ENCODE measurements at places on chromosomes 2 and 18.

DNA sequence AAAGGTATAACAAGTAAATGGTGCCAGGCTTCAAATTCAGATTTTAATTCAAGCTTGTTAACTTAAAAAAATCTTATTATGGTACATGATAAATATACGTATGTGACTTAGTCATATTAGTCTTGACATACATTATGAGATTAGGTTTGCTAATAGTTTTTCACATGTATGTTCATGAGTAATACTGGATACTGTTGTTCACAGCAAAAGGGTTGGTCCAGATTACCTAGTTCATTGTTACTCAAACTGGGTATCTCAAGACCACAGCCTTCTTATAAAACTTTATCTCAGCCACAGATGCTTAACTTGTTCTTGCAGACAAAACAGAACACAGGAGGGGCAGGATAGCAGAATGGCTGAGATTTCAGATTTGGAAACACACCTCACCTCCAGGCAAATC is 26.8 kb downstream of the VPS4B start:
- no peak for DNase-seq

- no peak for DNase-seq
These were observed 60.8 kb downstream of the RBM43 start for GRCh38 chr2:151200844-151201243.

- DNase-seq, result no peak
These were observed 41.6 kb downstream of the KCNE4 start for GRCh38 chr2:223093436-223094241.

DNA sequence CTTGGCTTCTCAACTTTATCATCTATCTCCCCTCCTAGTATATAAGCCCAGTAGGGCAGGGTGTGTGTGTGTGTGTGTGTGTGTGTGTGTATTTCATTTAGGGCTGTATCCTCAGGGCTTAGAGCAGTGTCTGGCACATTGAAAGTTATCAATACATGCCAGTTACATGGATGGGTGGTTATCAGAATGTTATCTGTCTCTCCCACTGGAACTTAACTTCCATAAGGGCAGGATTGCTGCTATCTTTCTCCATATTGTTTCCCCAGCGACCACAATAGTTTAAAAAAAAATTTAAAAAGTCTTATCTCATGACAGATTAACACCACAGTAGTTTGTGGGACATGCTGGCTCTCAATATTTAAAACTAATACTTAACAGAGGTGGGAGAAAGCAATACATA is 488.9 kb downstream of the PLCL1 start:
- no peak for DNase-seq

DNA sequence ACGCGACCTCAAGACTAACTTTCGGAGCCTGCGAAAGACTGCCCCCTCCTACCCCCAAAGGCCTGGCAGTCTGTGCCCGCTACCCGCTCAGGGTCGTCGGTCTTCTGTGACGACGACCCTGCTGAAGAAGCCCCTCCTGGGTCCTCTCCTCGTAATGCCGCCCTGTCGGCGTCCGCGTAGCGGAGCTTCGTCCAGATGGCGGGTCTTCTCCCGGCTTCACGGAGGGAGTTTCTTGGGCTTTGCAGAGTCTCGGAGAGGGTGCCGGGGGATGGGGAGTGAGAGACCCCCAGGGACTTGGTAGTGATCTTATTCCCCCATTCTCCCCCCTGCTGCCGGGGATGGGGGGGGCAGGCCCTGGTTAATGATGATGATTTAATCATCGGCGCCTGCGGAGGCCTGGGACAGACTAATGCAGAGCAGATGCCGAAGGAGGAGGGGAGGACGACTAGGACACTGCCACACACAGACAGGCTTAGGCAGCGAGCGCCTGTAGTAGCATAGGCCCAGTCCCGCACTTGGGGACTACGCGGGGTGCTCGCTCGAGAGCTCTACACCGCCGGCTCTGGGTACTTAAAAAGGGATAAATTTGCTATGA is 528 bp upstream of the PCGF1 start:
- DNase-seq, result no peak

GRCh38 chr18:63083020-63083531 is 236.5 kb downstream of the BCL2 start:
- DNase-seq, result no peak

DNA sequence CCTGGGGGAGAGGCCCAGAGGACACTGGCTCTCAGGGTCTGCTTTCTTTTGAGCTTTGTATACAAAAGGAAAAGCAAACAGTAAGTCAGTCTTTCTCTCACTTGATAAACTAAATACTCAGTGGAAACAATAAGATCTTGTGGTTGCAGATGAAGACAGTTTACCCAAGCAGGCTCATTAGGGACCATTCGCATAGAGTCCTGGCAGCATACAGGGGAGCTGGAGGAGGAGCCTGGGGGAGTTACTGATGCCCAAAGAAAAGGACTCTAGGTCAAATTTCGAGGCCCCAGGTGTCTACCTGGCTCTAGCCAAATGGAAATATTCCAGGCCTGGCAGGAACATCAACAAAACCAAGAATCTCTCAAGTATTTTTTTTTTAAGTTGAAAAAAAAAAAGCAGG is 225.3 kb downstream of the CNTNAP5 start:
- no peak for DNase-seq

GRCh38 chr2:238260883-238261282 is 21.0 kb upstream of the HES6 start:
- no peak for DNase-seq

DNA sequence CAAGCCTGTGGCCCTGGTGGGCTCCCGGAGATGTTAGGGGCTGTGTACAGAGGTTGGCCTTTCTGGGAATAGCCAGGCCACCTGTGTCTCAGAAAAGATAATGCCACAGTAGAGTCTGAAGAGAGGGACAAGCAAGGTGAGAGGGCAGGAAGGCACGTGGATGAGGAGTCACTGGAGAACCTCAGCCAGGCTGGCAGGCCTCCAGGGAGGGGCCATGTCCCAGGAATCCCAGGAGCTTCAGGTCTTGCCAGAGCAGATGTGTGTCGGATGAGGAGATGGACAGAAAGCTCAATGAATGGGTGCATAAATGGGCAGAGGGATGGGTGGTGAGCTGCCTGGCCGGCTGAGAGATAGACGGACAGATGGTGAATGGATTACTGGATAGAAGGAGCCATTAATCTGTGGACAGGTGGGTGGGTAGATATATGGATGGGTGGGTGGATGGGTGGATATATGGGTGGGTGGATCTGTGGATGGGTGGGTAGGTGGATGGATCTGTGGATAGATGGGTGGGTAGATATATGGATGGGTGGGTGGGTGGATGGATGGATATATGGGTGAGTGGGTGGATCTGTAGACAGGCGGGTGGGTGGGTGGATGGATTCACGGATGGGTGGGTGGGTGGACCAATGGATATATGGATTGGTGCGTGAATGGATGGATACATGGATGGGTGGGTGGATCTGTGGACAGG is 7.9 kb upstream of the OTOF start:
- no peak for DNase-seq

GRCh38 chr2:158518084-158518483 is 61.3 kb downstream of the PKP4 start:
- DNase-seq, result no peak

DNA sequence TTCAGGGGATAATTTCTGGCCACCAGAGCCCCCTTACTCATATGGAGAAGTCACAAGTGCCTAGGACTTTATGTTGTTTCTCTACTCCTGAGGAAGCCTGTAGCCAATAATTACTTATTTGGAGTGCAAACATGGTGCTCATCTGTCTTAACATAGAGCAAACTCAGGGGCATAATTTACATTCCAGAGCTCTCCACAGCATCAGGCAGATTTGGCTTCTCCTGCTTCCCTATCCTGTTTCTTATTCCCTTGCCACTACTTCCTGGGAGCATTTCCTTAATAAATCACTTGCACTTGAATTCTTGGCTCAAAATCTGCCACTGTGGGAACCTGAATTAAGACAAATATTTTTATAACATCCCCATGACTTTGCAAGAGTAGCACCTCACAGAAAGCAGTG is 960.9 kb downstream of the SOCS6 start:
- DNase-seq, result no peak

- DNase-seq, result no peak
These were observed 101.2 kb upstream of the SLC38A11 start for GRCh38 chr2:165056564-165056963.

DNA sequence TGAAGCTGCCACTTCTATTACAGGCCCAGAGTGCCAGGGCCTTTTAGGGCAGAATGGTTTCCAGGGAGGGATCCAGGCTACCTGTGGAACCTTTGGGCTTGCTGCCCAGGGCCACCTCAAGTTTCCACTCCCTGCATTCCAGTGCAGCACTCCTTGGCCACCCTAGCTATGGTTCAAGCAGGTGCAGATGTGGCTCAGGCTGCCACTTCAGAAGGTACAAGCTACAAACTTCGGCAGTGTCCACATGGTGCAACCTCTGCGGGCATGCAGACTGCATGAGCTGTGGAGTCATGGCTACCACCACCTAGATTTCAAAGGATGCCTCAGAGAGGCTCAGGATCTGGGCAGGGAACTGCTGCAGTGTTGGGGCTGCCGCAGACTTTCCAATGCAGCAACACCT is 248.1 kb upstream of the UBE2E3 start:
- no peak for DNase-seq

DNA sequence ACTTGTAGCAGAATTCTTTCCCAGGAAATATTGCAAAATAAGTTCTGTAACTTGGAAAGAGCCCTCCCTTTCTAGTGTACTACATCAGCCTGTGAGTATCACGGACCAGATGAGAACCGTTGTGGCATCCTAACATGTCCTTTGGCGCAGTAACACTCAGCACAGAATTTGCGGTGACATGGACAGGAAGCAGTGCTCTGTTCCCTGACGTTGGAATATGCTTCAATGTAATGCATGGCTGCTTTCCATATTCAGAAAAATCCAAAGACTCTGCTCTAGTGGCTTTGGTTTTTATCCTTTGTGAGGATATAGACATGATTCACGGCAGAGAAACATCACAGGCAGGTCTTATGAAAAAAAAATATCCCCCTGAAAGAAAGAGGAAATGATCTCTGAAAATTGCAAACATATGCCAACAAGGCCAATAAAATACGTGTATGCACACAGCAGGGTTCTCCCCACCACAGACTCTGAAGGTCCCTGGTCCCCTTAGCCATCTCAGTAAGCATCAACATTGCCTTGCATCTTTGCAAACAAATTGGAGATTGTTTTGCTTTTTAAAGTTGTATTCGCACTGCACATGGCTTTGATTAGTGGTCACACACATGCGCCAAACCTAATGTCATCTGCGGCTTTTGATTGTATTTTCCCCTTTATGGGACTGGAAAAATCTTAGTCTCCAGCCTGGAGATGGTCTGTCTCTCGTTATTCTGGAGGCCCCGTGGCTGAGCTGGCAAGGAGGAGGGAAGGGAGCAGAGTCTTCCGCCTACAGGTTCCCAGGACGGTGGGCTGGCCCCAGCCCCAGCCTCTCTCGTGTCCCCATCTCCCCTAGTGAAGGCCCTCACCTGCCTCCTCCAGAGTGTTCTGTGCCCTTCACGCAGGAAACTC is 122.9 kb downstream of the COPS8 start:
- DNase-seq, result no peak

GRCh38 chr18:59024829-59025228 is 114.9 kb upstream of the SEC11C start:
- no peak for DNase-seq

DNA sequence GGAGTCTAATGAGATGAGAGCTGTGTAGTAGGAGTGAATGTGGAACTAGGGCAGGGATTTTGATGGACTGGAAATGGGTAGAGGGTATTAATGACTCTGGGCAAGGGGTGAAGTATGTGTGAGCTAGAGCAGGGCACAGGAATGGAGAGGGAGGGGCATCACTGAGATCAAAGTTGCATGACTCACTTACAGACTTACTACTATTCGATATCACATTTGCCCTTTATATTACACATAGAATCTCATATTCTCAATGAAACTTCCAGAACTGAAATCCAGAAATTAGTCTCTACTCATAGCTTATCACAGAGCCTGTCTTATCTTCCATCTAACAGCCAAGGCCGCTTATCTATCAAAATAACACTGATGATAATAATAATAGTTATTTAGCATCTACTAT is 20.0 kb upstream of the ITGB6 start:
- DNase-seq, result no peak

DNA sequence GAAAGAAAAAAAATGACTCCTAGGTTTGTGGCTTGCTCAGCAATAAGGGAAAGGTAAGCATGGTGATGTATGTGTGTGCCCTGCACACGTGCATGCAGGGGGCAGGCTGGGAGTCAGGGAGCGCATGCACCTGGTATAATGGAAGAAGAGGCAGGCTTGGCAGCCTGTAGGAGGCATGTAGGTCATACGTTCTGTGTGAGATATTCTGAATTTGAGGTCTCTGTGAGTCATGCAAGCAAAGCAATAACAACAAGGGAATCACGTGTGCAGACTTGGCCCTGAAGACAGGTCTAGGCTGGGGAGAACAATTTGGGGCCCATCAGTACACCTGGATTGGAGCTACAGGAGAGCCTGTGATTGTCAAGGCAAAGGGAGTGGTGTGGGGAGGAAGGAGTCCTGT is 94.5 kb upstream of the TTC39C start:
- no peak for DNase-seq

DNA sequence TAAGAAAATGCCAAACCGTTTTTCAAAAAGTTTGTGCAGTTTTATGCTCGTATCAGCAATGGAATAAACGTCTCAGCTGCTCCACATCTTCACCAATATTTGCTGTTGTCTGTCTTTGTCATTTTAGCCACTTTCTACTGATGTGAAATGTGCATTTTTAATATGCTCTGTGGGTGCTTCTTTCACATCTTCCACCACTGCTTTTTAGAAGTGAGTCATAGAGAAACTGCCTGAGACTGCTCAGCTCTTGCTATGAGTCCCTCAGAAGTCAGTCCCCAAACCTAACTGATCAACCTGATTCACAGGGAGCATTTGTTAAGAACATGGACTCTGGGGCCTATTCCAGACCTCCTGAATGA is 41.0 kb upstream of the EPC2 start:
- DNase-seq, result no peak

DNA sequence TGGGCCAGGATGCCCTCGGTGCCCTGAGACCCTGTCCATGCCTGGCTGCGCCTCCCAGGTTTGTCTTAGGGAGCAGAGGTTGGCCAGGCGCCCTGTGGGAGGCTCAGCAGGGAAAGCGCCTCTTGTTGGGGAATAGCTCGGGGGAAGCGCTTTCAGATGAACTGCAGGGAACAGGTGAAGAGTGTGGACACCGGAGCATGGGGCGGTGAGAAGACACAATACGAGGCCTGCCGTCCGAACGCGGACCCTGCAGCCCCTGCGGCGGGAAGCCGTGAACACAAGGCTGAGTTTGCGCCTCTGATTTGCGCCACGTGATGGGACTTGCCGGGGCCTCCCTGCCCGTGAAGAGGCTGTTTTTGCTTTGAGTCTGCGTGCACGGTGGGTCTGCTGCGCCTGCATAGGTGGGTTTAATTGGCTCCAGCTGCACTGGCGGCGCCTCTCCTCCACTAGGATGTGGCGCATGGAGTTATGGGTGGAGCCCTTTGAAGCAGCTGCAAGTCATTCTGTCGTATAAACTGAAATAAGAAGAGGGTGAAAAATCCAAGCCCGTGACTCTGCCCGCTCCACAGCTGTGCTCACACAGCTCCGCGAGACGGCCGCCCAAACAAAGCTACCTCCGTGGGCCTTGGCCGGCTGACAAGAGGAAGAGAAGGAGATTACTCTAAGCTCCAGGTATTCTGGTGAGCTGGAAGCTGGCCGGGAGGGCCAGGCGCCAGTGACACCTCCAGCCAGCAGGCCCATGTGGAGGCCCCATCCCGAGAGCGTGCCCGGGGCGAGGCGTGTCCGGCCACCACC is 103.5 kb upstream of the CTDP1 start:
- no peak for DNase-seq

GRCh38 chr2:107072150-107072940 is 186.4 kb upstream of the ST6GAL2 start:
- DNase-seq, result no peak
